Fibroblast of skin of right biceps (primary cell): ENCODE measurements at places on chromosomes 3 and 15.
A peak's percentile ranks its signal among the peaks of the same experiment; 100 is the strongest.

- no peak for DNase-seq
Observed at GRCh38 chr15:100580414-100580813, 21.6 kb downstream of the LINS1 start.

DNA sequence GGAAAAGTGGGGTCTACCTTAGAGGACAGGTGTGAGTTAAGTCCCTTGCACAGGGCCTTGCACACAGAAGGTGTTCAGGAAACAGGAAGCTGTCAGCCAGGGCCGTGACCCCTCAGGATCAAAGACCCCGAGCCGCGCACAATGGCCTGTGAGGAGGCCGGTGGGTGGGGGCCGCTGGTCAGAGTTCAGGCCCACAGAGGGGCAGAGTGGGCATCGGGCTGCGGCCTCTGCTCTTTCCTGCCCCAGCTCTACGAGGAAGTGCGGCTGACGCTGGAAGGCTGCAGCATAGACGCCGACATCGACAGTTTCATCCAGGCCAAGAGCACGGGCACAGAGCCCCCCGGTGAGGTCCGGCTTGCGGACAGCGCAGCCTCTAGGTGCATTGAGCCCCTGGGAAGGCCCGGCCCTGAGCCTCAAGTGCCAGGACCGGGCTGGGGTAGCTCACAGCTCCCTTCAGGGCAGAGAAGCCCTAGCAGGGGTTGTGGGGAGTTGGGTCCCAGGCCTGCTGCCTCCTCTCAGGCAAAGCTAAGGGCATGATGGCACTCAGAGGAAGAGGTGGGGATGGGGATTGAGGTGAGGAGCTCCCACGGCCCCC is 37.2 kb downstream of the PSTPIP1 start:
- no peak for DNase-seq

GRCh38 chr15:61720197-61720704 is 340.0 kb downstream of the VPS13C start:
- no peak for DNase-seq

DNA sequence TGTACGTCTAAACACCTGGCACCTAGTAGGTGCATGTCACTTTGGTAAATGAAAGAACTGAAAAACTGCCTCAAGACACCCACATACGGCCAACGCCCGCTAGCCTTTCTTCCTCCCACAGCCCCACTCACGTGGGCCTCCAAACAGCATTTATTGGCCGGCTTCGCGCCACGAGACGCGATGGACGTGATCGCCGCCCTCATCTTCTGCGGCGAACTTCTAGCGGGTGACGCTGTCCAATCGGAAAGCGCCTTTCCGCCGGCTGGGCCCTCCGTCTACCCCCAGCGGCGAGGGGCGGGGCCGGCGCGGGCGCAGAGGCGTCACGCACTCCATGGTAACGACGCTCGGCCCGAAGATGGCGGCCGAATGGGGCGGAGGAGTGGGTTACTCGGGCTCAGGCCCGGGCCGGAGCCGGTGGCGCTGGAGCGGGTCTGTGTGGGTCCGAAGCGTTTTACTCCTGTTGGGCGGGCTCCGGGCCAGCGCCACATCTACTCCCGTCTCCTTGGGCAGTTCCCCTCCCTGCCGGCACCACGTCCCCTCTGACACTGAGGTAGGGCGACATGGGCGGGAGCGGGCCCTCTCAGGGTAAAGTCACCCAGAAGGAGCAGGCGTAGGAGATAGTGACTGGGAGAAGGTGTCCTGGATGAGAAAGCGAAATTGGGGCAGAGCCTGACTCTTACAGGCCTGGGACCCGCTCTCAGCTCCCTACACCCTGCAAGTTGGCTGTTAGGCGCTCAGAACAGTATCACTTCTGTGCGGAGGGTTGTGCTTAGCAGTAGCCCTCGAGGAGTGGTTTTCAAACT is at the start of gene LMLN:
TSS of gene LMLN (plus strand) at position 327 of the 803 bp plus-strand sequence. CDS start at position 356, 29 bp downstream.
- peak; percentile 96 for DNase-seq

GRCh38 chr3:13795816-13796215 is 84.1 kb downstream of the WNT7A start:
- no peak for DNase-seq

DNA sequence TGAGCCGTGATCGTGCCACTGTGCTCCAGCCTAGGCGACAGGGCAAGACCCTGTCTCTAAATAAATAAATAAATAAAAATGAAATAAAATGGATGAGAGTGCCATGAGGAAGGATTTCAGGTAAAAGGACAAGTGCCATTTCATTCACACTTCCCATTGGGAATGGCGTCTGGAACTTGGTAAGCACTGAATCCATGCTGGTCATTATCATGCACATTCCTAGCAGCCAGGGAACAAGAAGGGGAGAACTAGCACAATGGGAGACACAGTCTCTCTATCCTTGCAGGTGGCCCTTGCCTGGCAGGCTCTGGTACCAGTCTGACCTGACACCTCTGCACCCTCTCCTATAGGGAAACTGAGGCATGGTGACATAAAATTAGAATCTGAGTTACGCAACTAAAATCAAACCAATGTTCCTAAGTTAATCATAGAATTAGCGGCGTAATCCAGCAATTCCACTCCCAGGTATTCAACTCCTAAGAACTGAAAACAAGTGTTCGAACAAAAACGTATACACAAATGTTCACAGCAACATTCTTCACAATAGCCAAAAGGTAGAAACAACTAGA is 70.8 kb upstream of the MFGE8 start:
- DNase-seq = no peak
